ENCODE measurements at places on chromosomes 5 and 9. TPM values are rescaled to one million over a fixed set of nuclear protein-coding genes. Genes with fewer than 3 reads are reported as not detected.

The CDC20B gene
- not detected for polyA plus RNA-seq

- H3K4me3 ChIP-seq: no peak overlapping the region
- no peak overlapping the region for H3K27ac ChIP-seq
Measured at GRCh38 chr5:170619869-170620268, 116.0 kb downstream of the KCNIP1 start.

DNA sequence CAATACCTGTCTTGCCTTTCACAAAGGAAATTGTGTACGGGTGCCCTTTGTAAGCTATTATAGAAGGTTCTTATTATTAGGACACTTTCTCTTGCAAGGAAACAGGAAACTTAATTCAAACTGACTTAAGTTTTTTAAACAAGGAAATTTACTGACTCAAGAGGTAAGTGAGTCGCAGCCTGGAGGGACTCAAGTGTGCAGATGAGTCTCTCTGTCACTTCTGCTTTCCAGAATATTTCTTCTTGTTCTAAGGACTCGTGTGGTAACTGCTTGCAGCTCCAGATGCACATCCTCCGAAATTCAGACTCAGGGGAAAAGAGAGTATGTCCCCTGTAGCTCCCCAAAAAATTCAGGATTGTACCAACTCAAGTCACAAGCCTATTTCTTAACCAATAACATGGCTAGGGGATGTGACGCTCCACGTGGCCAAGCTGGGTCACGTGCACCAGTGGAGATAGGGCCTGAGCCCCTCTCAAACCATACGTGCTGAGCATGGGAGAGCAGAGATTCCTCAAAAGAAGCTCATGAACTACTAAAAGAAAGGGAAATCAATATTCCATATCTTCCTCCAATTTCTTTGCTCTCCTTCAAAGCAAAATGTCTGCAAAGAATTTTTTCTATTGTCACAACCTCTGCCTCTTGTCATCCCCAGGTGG is 49.2 kb upstream of the ERCC6L2 start:
- H3K27me3 ChIP-seq: no peaks in the 10 kb centered on the region
- DNase-seq: no peak
- no peaks in the 10 kb centered on the region for H3K36me3 ChIP-seq
- no peaks in the 10 kb centered on the region for H3K4me1 ChIP-seq
- no peak overlapping the region for H3K4me3 ChIP-seq
- no peak overlapping the region for H3K27ac ChIP-seq

DNA sequence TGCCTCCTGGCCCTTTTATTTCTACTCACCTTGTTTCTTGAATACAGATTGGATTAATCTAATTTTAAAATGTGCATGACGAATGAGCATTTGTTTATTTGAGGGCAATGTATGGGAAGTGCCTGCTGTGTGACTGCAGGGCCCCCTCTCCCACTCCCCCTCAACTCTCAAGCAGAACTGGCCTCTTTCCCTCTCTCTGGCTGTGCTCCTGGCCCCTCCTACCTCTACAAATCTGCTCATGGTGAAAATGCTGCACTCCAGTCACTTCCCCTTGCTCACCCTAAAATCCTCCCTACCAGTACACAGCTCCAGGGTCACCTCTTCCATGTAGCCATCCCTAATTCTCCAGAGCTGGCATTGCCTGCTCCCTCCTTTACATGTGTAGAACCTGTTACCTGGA is 17.2 kb upstream of the NDST1 start:
- no peak for DNase-seq
- H3K36me3 ChIP-seq: peaks cover 27% of the 10 kb centered on the region
- H3K4me3 ChIP-seq: peak overlapping the region; percentile 92
- H3K27me3 ChIP-seq: no peaks in the 10 kb centered on the region
- H3K27ac ChIP-seq: peak overlapping the region; percentile 96
- H3K4me1 ChIP-seq: peaks cover 55% of the 10 kb centered on the region

The TNFSF15 gene
- 0.11 TPM for polyA plus RNA-seq

The SLC22A5 gene
- 3.5 TPM for polyA plus RNA-seq

Data from CD14-positive monocyte (primary cell).